ENCODE measurements at places on chromosomes 12 and 14.

GRCh38 chr12:9745199-9745598 is 12.3 kb upstream of the CLECL1 start:
- no peak for DNase-seq

DNA sequence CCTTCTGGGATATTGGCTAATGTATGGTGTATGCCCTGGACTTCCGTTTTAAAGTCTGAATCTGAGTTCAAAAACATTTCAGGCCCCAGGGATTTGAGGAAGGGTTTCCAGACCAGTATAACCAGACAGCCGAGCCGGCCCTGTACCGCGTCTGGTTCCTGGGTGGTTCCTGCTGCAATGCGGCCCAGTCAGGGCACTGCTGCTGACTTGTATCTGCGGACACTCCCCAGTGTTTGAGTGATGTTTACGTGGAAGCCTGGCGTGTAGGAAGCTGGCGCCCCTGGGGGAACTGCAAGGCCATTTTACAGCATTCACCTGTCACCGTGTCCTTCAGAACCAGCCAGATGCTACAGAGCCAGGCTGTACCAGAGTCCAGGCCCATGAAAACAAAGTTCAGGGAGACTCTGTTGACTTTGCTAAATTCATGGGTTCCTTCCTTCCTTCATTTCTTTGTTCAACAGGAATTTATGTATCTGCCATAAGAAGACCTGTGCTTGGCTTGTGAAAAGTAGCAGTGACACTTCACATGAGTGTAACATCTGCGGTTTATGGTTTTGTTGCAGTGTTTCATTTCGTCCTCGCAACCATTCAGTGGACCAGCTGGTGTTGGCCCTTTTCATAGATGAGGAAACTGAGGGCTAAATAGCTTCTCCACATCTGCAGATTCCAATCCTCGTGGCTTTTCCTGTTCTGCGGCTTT is 16.8 kb downstream of the EML1 start:
- DNase-seq, result no peak

DNA sequence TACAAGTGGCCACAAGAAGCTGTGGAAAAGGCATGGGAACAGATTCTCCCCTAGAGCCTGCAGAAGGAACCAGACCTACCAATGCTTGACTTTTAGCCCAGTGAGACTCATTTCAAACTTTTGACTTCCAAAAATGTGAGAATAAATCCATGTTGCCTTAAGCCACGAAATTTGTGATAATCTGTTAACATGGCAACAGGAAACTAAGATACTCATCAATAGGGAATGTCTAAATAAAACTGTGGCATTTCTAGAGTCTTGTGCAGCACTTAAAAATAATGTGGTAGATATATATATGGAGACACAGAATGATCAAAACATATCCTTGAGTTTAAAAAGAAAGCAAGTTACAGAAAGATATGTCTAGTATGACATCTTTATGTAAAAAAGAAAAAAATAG is 12.0 kb downstream of the HECTD4 start:
- no peak for DNase-seq

DNA sequence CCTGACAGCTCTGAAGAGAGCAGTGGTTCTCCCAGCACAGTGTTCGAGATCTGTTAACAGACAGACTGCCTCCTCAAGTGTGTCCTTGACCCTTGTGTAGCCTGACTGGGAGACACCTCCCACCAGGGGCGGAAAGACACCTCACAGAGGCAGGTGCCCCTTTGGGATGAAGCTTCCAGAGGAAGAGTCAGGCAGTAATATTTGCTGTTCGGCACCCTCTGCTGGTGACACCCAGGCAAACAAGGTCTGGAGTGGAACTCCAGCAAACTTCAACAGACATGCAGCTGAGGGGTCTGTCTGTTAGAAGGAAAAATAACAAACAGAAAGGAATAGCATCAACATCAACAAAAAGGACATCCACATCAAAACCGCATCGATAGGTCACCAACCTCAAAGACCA is 21.6 kb upstream of the ABCC9 start:
- no peak for DNase-seq

- no peak for DNase-seq
Measured at GRCh38 chr14:58763210-58763609, 125.4 kb downstream of the DACT1 start.

DNA sequence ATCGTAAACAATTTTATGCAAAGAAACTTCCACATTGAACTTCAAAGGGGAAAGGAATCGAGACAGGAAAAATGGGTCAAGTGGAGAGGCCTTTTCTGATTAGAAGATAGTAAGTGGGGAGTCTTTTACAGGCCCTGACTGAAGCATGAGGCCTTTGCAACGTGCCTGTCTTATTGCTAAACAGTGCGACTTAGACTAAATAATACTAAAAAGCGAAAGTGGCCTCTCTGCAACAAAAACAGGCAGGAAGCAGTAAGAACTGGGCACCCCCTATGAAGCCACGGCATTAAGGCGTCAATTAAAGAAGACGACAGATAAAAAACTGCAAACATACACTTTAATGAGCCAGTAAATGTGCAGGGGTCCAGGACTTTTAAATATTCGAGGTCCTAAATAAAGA is 283.4 kb upstream of the GRIP1 start:
- no peak for DNase-seq

- no peak for DNase-seq
Measured at GRCh38 chr12:130993759-130994670, 40.3 kb downstream of the ADGRD1 start.

DNA sequence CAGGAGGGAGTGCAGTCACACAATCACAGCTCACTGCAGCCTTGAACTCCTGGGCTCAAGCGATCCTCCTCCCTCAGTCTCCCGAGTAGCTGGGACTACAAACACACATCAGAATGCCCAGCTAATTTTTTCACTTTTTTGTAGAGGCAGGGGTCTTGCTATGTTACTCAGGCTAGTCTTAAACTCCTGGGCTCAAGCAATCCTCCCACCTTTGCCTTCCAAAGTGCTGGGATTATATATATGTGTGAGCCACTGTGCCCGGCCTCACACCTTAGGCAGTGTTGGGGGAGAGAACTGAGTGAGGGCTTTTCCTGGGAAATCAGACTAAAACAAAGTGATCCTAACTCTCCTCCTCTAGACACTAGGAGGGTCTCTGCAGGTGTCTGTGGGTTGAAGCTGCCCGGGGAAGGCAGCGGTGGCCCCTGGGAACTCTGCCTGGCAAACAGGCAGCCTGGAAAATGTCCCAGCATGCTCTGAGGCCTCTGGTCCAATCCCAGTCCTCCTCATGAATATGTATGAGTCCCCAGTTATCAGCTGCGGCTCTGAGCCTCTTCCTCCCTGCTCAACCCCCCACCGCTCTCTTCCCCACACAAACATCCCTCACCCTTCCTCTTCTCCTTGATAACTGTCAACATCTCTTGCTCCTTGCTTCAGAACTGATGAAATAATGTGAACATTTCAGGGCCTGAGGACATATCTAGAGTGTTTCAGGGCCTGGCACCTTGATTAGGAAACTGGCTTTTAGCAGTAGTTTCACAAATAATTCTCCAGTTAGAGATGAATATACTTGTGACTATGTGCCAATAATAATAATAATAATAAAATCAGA is 7.9 kb upstream of the NAA25 start:
- peak; percentile 58 for DNase-seq

- DNase-seq, result no peak
Measured at GRCh38 chr12:121301876-121302275, 5.4 kb upstream of the CAMKK2 start.

- DNase-seq, result no peak
Measured at GRCh38 chr12:47729233-47729632, 3.9 kb upstream of the ENDOU start.

DNA sequence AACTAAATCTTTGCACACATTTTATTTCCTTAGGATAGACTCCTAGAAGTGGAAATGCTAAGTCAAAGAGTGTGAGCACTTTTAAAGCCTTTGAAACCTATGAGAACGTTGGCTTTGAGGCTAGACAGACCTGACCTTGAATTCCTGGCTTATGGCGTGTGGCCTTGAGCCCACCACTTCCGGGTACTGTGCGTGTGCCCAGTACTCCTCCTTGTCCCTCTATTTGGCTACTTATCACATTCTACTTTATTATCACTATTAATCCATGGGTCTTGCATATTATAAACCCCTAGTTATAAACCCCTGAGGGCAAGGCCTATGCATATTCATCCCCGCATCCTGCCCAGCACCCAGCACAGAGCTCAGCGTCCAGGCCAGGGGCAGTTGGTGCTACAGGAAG is 26.0 kb upstream of the CD27 start:
- no peak for DNase-seq

DNA sequence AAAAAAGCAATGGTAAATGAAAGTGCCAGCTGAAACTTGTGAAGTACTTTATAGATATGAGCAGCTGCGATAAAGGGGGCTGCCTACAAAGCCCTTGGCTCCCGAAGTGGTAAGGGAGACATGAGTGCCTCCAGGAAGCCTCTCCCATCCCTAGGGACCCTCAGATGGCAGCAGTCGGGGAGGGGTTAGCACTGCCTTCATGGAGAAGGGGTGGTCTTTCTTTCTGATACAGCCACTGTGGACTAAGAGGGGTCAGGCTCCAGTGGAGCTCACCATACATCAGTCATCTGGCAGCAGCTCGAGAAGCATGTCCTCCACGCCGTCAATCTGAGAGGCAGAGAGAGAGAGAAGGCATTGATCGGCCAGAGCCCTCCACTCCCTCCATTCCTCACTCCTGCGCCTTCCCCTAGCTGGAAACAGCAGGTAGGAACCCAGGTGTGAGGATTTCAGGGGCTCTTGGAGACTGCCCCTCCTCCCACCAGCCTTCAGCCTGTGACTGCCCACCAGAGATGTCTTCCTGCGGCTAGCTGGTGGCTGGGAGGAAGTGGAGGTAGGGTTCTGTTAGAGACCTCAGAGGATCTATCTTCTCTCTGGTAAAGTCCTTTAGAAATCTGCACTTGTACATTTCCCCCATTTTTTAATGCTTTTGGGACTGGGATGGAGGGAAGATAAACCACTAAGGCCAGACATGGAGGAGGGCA is 2.3 kb downstream of the TCL1A start:
- DNase-seq, result no peak

GRCh38 chr14:90551070-90551704 is 154.4 kb downstream of the CALM1 start:
- no peak for DNase-seq
